Bronchial epithelial cell (primary cell): ENCODE measurements at places on chromosomes 16 and 17. TPM values are rescaled to one million over a fixed set of nuclear protein-coding genes. Genes with fewer than 3 reads are reported as not detected.

CLEC19A gene
- not detected in 2 replicates for total RNA-seq

APOH gene
- under 0.01 TPM in 1 of 2 replicates, not detected in the other for total RNA-seq

CPNE7 gene
- 0.38 and 1.1 TPM in 2 replicates for total RNA-seq

GRCh38 chr16:86213437-86214205 is 296.7 kb upstream of the FOXF1 start:
- DNase-seq = no peak

DNA sequence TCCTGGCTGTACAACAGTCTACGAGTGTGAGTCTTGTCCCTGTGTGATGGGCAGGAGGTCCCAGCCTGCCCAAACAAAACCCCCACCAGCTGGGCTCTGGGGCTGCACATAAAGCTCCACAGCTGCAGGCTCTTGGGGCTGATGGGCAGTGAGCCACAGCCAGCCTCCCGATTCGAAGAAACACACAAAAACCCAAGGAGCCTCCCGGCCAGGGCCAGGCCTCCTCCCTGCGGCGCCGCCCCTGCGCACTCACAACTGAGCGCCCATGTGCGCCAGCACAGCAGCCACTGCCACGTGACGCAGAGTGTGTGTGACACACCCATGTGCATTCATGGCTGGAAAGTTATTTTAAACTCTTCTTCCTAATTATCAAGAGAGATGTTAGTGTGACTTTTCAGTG is 30.6 kb upstream of the FAAP100 start:
- DNase-seq = no peak

- DNase-seq = peak; percentile 89
Measured at GRCh38 chr16:56609463-56609921, 1.1 kb downstream of the MT2A start.
